Activated naive CD8-positive, alpha-beta T cell treated with anti-CD3 and anti-CD28 coated beads for 36 hours (primary cell): ENCODE measurements at places on chromosomes 11 and 22. TPM values are rescaled to one million over a fixed set of nuclear protein-coding genes. Genes with fewer than 3 reads are reported as not detected.

MN1 gene
- total RNA-seq: 0.06 TPM

TMA7B gene
- 1.0 TPM for total RNA-seq

XRRA1 gene
- 23.7 TPM for total RNA-seq

MIOX gene
- total RNA-seq: not detected

LRRC51 gene
- 7.0 TPM for total RNA-seq

SMIM35 gene
- total RNA-seq: not detected

CYP2D6 gene
- total RNA-seq: 1.6 TPM

BRSK2 gene
- 0.97 TPM for total RNA-seq

- peaks cover 15% of the 10 kb centered on the region for H3K36me3 ChIP-seq
- peaks cover 54% of the 10 kb centered on the region for H3K27me3 ChIP-seq
These were observed 21.5 kb downstream of the OTUB1 start for GRCh38 chr11:64007629-64008282.

GRCh38 chr22:45804986-45805325 is 133.3 kb downstream of the ATXN10 start:
- peaks cover 27% of the 10 kb centered on the region for H3K36me3 ChIP-seq
- H3K27ac ChIP-seq: no peak overlapping the region
- no peaks in the 10 kb centered on the region for H3K4me1 ChIP-seq
- H3K4me3 ChIP-seq: no peak overlapping the region
- DNase-seq: no peak

DNA sequence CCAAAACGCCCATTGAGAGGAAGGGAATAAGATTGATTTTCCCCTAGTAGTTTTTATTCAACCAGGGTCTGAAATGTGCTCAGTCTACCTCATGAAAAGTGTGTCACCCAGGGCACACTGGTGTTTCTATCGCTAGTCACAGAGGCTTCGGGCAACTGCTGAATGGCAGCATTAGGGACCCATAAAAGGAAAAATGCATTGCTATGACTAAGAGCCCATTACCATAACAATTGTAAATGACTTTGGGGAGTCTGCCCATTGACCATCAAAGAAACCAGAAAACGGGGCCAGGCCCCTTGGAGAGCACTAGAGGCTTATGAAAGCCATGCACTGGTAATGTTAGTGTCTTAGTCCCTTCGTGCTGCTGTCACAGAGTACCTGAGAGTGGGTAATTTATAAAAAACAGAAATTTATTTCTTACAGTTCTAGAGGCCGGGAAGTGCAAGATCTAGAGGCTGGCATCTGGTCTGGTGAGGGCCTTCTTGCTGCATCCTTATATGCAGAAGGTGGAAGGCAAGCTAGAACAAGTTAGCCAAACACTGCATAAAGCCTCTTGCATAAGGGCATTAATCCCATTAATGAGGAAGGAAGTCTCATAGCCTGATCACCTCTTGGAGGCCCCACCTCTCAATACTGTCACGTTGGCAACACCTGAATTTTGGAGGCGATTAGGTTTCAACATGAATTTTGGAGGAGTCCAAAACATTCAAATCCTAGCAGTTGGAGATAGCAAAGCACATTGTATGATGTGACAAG is 306.7 kb downstream of the ST3GAL4 start:
- H3K4me1 ChIP-seq: no peaks in the 10 kb centered on the region
- no peaks in the 10 kb centered on the region for H3K36me3 ChIP-seq
- no peak overlapping the region for H3K4me3 ChIP-seq

- no peak overlapping the region for H3K4me3 ChIP-seq
- peaks cover 24% of the 10 kb centered on the region for H3K4me1 ChIP-seq
These were observed 100.3 kb downstream of the MICAL3 start for GRCh38 chr22:17924076-17924475.

DNA sequence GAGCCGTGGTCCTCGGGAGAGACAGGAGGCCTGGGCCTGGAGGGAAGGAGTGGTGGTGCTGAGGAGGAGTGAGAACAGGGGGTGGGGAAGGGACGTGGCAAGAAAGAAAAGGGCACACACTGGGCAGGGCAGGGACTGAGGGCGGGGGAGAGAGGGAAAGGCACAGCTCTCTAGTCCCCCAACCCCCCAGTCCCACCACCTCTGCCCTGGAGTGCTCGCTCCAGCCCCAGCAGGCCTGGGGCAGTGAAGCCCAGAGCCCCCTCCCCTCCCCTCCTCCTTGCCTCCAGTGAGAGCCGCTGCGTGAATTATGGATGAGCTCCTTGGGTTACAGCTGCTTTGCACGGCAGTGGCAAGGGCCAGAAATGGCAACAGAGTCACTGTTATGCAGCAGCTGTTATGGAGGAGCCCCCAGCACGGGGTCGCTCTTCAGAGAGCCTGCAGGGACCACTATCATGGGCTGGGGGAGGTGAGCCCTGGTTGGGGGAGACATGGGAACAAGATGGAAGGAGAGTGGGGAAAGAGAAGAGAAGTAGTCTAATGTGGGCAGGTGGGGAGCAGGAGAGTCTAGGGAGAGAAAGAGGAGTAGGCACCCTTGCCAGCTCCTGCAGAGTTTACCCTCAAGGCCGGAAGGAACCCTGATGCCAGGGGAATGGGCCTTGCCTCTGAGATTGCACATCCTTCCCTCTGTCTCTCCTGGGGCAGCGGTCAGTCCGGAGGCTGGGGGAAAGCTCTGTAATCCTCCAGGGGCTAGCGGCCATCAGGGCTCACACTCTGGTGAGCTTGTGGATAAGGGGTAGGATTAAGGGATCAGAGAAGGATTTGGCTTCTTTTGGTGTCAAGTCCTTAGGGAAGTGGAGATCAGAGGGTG is 3.6 kb downstream of the RTN4RL2 start:
- peaks cover 10% of the 10 kb centered on the region for H3K4me1 ChIP-seq
- H3K4me3 ChIP-seq: no peak overlapping the region
- H3K27ac ChIP-seq: no peak overlapping the region
- DNase-seq: no peak

DNA sequence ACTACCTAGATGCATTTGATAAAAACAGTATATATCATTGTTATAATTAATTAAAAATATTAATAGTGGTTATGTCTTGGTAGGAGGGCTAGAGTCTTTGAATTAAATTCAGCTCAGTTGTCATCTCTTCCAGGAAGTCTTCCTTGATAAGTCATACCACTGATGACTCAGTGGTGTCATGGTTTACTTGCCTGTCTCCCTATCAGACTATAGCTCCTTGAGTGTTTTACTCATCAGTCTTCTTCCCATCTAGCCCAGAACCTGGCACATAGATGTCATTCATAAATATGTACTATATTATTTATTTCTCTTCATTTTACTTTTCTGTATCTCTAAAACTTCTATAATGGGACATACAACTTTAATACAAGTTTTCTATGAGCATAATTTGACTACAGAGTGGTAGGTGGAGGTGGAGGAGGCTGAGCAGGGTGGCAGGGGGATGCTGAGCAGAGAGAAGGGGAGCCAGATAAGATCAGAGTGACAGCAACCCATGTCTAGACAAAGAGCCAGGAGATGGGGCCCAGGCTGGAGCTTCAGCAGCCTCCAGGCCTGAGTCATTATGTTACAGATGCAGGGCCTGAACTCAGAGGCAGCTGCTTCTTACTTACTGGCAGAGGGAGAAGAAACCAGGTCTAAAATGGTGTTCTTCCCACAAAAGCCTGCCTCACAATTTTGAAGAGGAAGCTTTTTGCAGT is 82.3 kb upstream of the PHOX2A start:
- peaks cover 4% of the 10 kb centered on the region for H3K36me3 ChIP-seq
- no peak overlapping the region for H3K4me3 ChIP-seq
- DNase-seq: no peak
- H3K27me3 ChIP-seq: no peaks in the 10 kb centered on the region
- H3K4me1 ChIP-seq: peaks cover 2% of the 10 kb centered on the region

- peak; percentile 30 for DNase-seq
- H3K27me3 ChIP-seq: peaks cover 40% of the 10 kb centered on the region
- H3K4me1 ChIP-seq: peaks cover 8% of the 10 kb centered on the region
- H3K36me3 ChIP-seq: no peaks in the 10 kb centered on the region
These were observed 2.2 kb upstream of the RFPL2 start for GRCh38 chr22:32206774-32207758.

DNA sequence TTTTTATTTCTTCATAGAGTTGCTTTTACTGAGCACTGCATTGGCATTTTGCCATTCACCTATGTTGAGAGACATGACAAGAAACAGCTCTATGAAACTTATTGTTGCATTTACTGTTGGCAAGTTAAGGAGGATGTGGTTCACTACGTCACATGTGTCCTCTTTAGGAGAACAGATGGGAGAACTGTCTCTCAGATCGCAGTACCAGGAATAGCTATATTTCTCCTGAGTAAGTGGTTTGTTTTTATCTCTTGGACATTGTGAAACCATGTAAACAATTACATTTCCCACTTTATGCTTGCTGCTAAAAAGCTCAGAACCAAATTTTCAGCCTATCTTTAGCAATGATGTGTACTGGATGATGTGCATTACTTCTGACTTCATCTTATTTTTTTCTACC is 34.8 kb upstream of the PSMA1 start:
- H3K36me3 ChIP-seq: peaks cover 58% of the 10 kb centered on the region
- no peaks in the 10 kb centered on the region for H3K27me3 ChIP-seq
- peak overlapping the region; percentile 64 for H3K27ac ChIP-seq
- H3K4me3 ChIP-seq: peak overlapping the region; percentile 4

- H3K27me3 ChIP-seq: no peaks in the 10 kb centered on the region
- no peak for DNase-seq
- H3K4me3 ChIP-seq: no peak overlapping the region
- H3K4me1 ChIP-seq: peaks cover 76% of the 10 kb centered on the region
- peaks cover 75% of the 10 kb centered on the region for H3K36me3 ChIP-seq
- peak overlapping the region; percentile 81 for H3K27ac ChIP-seq
These were observed 43.5 kb downstream of the CD44 start for GRCh38 chr11:35182317-35182939.

GRCh38 chr11:78039919-78040671 is 17.0 kb upstream of the KCTD14 start:
- peak overlapping the region; percentile 67 for H3K4me3 ChIP-seq
- DNase-seq: peak; percentile 41
- no peaks in the 10 kb centered on the region for H3K27me3 ChIP-seq
- peak overlapping the region; percentile 88 for H3K27ac ChIP-seq
- H3K36me3 ChIP-seq: no peaks in the 10 kb centered on the region

DNA sequence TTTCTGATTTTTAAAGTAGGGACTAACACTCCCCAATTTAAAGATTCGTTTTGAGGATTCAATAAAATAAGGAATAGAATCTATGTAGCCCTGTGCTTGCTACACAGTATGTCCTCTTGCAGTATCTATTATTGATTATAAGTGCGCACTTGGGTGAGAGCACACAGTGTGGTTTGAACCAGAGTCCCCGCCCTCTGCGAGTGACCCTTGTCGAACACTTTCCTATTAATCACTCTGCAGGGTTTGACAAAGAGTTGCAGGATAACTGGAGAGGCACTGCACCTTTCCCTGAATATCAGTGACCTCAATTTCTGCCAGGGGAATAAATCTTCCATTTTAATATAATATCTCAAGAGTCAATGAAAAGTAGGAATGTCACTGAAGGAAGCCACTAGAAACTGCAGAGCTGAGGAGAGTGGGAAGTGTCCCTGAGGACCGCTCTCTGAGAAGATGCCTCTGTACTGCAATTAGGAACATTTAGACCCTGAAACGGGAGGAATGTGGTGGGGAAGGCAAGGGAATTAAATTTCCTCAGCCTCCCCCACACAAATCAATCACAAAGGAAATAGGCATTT is 182.2 kb downstream of the MAML2 start:
- DNase-seq: no peak
- no peak overlapping the region for H3K27ac ChIP-seq
- H3K4me1 ChIP-seq: peaks cover 51% of the 10 kb centered on the region
- peaks cover 14% of the 10 kb centered on the region for H3K36me3 ChIP-seq

DNA sequence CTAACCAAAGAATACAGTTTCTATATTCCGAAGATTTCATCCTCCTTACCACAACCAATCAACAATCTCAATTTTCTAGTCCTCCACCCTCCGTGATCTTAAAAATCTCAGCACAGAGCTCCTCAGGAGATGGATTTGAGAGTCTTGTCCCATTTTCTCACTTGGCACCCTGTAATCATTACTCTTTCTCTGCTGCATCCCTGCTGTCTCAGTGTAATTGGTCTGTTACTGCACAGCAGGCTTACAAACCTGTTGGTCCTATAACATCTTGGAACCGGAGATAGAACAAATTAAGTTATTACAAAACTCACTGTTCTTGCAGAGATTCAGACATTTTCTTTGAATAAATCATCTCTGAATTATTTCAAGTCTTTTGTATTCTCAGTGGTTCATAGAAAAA is 1227.2 kb downstream of the JRKL start:
- H3K27me3 ChIP-seq: no peaks in the 10 kb centered on the region
- no peaks in the 10 kb centered on the region for H3K4me1 ChIP-seq
- H3K36me3 ChIP-seq: no peaks in the 10 kb centered on the region
- no peak for DNase-seq
- no peak overlapping the region for H3K27ac ChIP-seq
- no peak overlapping the region for H3K4me3 ChIP-seq

GRCh38 chr11:131544591-131544990 is 174.2 kb downstream of the NTM start:
- DNase-seq: no peak
- peaks cover 11% of the 10 kb centered on the region for H3K27me3 ChIP-seq
- no peak overlapping the region for H3K4me3 ChIP-seq
- H3K27ac ChIP-seq: no peak overlapping the region
- no peaks in the 10 kb centered on the region for H3K4me1 ChIP-seq

- peaks cover 5% of the 10 kb centered on the region for H3K27me3 ChIP-seq
- H3K36me3 ChIP-seq: no peaks in the 10 kb centered on the region
- DNase-seq: no peak
- no peaks in the 10 kb centered on the region for H3K4me1 ChIP-seq
These were observed 30.2 kb upstream of the PPFIA1 start for GRCh38 chr11:70240337-70240736.

DNA sequence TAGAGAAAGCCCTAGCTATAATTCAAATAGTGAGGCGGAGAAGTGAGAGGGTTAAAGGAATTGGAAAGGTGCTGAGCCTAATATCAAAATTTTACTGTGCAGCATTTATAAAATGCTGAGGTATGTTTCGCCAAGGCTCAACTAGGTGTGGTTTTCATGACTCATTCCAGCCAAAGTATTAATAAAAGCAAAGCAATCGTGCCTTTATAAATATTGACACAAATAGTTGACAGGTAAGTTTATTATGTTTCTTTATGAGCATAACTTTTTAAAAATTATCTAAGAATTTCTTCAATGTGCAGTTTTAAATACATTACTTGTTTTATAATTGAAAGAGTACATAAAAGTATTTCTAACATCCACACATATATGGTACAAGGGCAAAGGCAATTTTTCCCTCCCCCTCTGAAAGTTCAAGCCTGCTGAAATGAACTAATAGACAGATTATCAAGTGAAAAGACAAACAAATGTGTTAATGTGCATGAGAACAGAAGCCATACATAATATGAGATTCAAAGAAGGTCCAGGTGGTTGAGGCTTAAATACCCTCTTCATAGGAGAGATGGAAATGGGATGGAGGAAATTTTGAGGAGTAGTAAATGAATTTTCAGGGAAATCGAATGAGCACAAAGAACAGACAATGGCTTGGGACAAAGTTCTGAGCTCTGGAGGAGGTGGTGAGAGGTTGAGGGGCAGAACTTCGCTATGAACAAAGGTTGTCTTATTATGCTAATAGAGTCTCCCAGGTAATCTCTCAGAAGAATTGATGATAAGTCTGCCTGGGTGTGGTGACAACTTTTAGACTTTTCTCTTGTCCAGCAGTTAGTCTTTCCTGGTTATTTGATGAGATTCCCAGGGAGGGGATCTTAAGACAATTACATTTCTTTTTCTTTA is 326.5 kb downstream of the BUD13 start:
- H3K36me3 ChIP-seq: no peaks in the 10 kb centered on the region
- H3K4me1 ChIP-seq: no peaks in the 10 kb centered on the region
- H3K4me3 ChIP-seq: no peak overlapping the region

- no peak for DNase-seq
- peaks cover 68% of the 10 kb centered on the region for H3K36me3 ChIP-seq
- peak overlapping the region; percentile 59 for H3K4me3 ChIP-seq
These were observed 5.3 kb downstream of the BIRC3 start for GRCh38 chr11:102322560-102322959.

- peaks cover 32% of the 10 kb centered on the region for H3K27me3 ChIP-seq
- no peak overlapping the region for H3K4me3 ChIP-seq
- DNase-seq: no peak
- H3K4me1 ChIP-seq: peaks cover 24% of the 10 kb centered on the region
These were observed 4.1 kb upstream of the ELFN2 start for GRCh38 chr22:37431366-37431765.
